ENCODE measurements at places on chromosomes 5 and 9. TPM values are rescaled to one million over a fixed set of nuclear protein-coding genes. Genes with fewer than 3 reads are reported as not detected.

The PCDHGC5 gene
- total RNA-seq = 1.7 TPM

DNA sequence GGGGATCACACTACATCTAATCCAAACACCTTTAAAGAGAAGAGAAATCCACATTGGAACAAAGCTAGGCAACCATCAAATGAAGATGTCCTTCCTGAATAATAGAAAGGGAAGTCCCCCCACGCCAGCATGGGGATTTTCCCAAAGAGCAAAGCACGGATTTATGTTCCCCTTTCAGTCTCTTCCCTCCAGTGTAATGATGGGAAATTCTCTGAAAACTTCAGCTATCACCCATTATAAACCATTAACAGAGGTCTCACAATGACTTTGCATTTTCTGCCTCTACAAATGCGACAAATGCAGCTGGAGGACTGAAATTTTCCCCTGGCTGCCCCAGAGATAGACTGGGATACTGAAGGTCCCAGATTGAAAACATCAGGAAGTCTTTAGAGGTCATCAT lies 368.7 kb downstream of the EFNA5 start:
- DNase-seq = no peak

- no peak for DNase-seq
These were observed 4.2 kb upstream of the CA9 start for GRCh38 chr9:35669331-35670145.

The RASA1 gene
- 38.3 TPM for total RNA-seq

DNA sequence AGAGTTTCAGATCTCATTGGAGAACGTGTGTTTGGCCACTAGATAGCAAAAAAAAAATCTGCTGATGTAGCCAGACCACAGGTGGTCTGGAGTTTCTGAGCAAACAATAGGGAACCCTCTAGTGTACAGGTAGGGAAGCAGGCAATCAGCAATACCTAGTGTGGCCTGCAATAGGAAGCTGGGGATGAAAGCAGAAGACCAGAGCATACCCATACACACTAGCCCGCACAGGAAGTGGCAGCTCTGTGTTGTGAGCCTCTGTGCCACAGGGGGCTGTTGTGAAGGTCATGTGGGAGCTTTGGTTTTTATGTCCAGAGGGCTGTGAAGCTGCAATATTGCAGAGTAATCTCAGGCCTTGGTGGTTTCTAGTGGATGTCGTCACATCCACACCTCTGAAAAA lies 81.2 kb downstream of the MTAP start:
- no peak for DNase-seq

DNA sequence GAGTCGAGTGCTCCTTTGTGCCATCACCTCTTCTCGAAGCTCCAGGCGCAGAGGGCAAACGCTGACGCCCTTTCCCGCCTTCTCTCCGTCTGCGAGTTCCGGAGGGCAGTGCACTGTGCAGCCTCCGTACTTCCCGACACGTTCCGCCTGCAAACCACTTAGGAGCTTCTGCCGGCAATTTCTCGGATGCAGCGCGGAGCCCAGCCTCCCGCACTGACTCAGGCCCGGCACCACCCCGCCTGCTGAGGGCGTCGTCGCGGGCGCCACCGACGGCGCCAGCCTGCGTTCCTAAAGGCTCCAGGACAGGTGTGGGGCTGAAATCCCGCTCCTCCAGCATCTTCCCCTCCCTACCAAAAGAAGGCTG lies 9.3 kb upstream of the TRIM36 start:
- no peak for DNase-seq

The VPS13A gene
- 54.1 TPM for total RNA-seq

The APBB3 gene
- 39.0 TPM for total RNA-seq

- DNase-seq = no peak
These were observed 233.0 kb upstream of the SGCD start for GRCh38 chr5:156094001-156094400.

The FAM81B gene
- total RNA-seq = not detected

DNA sequence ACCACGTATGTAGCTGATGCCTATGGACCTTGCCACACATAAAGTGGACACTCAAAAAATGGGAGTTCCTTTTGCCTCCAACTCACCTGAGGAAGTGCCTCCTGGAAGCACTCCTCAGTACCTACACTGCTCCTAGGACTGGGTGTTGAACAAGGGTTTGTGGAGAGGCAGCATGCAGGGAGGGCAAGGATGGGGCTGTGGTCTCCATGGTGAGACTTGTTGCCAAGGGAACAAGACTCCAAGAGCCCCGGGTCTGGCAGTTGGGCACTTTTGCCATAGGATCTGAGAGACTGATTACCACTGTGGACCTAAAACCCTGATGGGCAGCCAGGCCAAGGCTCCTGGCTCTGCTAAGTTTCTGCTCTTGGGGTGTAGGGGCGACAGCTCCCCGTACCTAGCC lies 6.9 kb upstream of the NR5A1 start:
- DNase-seq = no peak

The SLCO4C1 gene
- total RNA-seq = 0.10 TPM

Data from chondrocyte (in vitro differentiated cells).